Substantia nigra (tissue), 51 donors: ENCODE measurements at places on chromosomes 5 and 9.

GRCh38 chr9:72443855-72444254, 77.6 kb upstream of the TMC1 start:
- no peak for DNase-seq

DNA sequence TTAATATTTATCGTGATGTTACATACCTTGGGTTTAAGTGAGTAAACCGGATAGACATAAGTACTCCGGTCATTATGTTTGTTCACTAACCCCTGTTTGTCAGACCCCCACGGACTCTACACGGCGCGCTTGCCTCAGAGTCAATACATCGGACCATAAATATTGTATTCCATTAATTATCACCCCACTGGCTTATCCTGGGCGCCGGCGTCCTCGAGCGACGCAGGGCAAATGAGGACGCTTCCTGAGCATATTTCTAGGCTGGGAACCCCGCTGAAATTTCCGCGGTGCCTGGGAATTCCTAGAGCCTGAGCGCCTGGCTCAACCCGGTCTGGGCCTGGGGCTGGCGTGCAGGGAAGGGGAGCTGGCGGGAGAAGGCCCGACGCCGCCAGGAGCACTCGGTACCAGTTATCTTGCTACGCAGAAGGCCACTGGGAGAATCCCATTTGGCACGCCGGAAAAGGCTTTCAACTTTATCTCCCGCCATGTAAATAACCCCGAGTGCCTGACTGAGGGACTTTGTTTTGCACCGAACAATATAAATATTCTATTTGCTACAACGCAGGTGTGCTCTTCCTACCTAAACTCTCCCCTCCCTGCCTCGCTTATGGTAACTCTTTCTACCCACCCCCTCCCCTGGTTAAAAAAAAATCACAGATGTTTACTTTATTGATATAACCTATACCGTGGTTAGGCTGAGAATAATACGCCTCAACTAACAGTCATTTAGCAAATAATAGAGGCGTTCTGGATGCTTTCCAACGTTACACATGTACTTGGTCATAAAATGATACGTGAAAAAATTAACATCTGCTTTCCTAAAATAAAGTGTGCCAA, 19.4 kb downstream of the NR2F1 start:
- DNase-seq, result no peak

DNA sequence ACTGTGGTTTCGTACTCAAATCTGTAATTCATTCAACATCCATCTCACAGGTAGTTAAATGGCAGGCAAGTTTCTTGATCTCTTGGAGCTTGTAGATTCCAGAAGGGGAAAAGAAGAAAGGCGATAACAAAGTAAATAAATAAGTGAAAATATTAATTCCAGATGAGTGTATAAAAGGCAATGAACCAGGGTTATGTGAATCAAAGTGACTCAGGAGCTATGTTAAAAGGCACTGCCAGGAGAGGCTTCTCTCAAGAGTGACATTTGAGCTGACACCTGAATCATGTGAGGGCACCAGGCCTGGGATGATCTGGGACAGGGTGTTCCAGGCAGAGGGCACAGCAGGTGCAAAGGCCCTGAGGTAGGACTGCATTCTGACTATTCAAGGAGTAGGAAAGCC, 45.0 kb downstream of the DOCK2 start:
- no peak for DNase-seq

DNA sequence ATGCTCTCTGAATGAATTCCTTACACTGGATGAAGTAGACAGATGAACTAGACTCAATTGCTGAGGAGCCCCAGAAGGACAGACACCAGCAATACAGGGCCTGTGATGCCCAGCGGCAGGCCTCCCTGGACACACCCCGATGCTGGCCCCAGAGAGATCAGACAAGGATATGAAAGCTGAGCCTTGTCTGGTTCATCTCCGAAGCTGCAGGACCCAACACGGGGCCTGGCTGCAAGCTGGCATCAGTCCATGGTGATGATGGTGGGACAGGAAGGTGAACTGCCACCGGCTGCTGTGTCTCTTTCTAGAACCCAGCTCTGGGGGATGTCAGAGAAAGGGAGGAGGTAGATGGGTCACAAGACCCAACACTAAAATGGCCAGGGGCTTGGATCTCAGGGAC, 104.0 kb upstream of the LMX1B start:
- no peak for DNase-seq

- DNase-seq, result no peak
These were observed 97.0 kb downstream of the MACIR start for GRCh38 chr5:103355579-103355978.

DNA sequence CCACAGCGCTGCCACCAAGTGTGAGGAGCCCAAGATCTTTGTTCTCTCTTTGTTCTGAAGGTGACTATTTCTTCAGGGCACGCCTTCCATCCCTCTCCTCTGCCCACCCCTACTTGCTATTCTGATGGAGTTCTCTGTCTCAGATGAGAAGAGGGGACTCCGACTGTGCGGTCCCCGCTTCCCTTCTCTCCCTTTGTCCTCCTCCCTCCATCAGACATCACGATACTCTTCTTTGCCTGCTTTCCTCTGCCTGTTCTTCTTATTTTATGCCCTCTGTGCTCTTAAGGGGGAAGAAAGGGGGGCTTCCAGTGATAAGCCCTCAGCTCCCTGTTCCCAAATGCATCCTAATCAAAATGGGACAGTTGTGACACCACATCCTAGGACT, 307.8 kb downstream of the RAB3C start:
- DNase-seq, result no peak

DNA sequence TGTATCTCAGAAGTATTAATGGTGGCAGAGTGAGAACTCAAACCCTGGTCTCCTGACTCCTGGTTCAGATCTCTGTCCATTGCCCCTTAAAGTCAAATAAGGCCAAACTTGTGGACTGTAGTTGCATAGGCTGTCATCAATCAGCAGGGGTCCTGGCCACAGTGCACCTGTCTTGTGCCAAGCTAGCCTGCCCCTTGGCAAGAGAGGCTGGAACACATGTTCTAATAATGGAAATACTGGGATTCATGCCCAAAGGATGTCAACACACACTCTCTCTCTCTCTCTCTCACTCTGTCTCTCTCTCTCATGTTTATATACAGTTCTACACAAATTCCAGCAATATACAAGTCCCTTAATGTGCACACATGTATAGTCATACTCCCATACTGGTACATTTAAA, 44.3 kb downstream of the GLRA1 start:
- DNase-seq, result no peak

DNA sequence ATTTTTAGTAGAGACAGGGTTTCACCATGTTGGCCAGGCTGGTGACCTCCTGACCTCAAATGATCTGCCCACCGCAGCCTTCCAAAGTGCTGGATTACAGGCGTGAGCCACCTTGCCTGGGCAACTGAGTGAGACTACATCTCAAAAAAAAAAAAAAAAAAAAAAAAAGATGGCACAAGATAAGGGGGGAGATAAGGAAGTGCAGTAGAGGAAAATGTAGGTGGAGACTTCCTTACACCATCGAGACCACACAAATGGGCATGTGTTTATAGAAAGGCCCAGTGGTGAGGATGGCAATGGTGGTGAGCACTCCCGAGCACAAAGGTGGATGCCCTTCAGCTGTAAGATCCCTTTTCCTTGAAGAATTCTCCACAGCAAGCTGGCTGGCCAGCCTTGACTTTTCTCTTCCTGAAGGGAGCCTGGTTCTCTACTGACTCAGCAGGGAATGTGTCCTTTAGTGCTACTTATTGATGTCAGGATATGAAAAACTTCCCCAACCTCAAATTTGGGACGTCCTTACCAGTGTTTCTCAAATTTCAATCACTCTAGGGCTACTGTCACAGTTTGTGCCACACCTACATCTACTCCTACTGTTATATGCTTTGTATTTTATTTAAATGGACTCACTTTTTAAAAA, 28.2 kb downstream of the ERGIC1 start:
- no peak for DNase-seq

- no peak for DNase-seq
These were observed 105.5 kb downstream of the PDE6A start for GRCh38 chr5:149838881-149839739.

DNA sequence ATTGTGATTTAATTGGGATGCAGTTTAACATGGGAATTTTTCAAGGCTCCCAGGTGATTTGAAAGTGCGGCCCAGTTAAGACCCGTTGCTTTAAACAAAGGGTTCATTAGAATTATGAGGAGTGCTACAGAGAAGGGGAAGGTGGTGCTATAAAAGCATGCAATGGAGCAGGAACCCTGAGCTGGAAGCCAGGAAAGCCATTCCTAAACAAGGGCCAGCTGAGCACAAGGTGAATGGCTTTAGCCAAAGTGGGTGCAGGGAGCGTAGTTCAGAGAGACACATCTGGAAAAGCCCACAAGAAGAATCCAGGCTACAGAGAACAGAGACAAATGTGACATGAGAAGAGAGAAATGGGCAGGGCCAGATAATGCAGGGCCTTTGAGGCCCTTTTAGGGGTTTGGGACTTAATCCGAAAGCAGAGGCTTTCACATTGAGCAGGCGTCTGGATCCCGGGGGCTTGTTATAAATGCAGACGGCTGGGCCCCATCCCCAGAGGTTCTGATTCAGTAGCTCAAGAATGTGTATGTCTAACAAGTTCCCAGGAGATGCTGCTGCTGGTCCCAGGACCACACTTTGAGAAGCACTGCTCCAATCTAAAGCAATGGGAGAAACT, 138.1 kb upstream of the WWC1 start:
- DNase-seq, result no peak

DNA sequence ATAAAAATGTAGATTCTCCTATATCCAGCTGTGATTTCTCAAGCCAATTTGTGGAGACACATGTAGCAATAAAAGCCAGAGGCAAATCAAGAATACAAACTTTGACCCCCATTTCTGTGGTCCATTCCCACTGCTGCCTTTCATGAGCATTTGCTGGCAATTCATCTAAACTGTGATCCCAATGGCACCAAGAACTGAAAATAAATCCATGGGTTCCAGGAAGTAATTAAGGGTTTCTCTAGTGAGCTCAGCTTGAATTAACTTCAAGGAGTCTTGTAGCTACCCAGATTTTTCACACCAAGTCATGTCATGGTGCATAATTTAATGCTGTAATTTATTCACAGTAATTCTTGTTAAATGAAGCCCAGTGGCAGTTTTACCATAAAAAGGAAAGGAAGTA, 145.0 kb upstream of the SMC2 start:
- no peak for DNase-seq
